ENCODE measurements at places on chromosomes 1 and 21.

GRCh38 chr1:87720561-87720960, 391.9 kb downstream of the LMO4 start:
- DNase-seq: no peak

DNA sequence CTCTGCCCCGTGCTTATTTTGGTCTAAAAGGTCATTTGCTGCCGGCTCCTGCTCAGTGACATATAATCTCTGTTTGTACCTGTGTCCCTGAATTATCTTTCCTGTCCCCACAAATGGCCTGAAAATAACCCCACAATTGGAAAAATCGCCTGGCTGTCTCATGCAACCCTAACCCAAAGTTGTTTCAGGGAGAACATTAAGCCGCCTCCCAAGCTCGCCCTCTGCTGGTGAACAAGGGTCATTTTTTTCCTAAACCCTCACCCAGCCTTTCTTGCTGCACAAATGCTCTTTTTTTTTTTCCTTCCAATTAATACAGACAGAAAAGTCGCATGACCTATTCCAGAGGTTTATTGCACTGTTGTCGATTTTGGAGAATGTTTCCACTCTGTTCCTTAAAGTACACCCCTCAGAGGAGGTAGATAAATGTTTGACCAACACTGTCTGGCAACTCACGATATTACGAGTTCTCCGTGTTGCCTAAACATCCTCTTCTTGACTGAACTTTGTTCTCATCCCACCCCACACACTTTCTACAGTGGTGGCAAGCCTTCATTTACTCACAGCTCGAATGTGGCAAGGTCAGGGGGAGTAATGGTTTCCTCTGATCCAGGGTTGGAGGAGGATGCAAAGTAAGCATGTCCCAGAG, 148.7 kb downstream of the ZZZ3 start:
- DNase-seq: no peak

DNA sequence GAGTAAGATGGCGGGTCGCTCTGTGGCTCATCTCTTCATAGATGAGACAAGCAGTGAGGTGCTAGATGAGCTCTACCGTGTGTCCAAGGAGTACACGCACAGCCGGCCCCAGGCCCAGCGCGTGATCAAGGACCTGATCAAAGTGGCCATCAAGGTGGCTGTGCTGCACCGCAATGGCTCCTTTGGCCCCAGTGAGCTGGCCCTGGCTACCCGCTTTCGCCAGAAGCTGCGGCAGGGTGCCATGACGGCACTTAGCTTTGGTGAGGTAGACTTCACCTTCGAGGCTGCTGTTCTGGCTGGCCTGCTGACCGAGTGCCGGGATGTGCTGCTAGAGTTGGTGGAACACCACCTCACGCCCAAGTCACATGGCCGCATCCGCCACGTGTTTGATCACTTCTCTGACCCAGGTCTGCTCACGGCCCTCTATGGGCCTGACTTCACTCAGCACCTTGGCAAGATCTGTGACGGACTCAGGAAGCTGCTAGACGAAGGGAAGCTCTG, 2.4 kb downstream of the TNFAIP8L2 start:
- DNase-seq: no peak

- DNase-seq: no peak
Observed at GRCh38 chr1:192639607-192640368, 3.8 kb downstream of the RGS13 start.

DNA sequence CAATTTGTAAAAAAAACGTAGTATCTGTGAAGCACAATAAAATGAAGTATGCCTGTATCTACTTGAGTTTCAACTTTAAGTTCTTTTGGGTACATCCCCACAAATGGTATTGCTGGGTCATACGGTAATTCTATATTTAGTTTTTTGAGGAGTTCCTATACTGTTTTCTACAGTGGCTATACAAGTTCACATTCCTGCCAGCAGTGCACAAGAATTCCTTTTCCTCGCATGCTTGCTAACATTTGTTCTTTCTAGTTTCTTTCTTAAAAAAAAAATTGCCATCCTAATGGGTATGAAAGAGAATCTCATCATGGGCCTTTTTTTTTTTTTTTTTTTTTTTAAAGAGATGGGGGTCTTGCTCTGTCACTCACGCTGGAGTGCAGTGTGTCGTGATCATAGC, 41.9 kb downstream of the UCK2 start:
- no peak for DNase-seq

- DNase-seq: peak; percentile 52
Observed at GRCh38 chr1:44327679-44328491, 27.2 kb downstream of the ERI3 start.

- DNase-seq: peak; percentile 80
Observed at GRCh38 chr1:56435434-56436262, 143.7 kb downstream of the PLPP3 start.

DNA sequence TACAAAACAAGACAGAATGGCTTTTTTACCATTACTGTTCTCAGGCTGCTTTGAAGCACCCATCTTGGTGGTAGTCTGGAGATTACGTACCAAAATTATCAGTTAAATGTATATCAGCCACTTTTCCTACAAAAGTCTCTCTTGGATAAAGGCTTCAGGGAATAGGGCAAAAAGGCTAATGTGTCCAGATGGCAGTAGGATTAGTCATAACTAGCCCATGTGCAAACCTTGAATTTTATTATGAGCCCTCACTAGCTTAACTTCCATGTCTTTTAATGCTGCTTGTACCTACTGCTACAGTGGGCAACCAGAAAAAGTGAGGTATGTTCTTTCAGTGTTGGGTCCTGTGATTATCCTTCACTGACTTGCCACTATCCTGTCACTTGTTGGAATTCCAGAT, 51.0 kb downstream of the PLPPR4 start:
- no peak for DNase-seq

DNA sequence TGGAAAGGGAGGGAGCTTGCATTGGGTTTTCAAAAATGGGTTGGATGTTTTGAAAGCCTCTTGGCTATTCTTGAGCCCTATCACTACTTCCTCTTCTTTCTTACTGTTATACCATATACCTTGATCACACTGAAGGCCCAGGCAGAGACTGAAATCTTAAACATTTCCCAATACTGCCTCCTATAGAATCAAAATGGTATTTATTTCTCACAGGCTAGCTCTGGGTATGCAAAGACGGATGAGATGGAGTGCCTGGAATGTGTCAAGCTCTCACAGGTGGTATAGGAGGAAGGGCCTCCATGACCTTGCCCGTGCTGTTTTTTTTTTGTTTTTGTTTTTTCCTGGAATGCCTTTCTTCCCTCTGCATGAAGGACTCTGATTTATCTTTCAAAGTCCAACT, 268.4 kb upstream of the USP24 start:
- DNase-seq: no peak

DNA sequence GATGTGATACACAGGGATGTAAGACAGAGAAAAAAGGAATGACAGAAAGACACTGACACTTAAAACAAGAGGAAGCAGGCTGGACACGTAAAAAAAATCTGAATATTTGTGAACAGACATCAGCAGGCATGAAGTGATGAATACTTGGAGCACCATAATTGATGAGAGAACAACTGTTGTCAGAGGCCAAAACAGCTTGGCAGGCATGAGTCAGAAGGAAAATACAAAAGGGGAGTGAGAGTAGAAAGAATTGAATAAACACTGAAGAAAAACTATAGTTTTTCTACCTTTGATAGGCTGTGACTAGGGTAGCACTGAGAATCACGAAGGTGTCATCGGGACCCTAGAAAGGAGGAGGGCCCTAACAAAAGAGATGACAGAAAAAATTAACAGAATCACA, 21.6 kb upstream of the GUCA2A start:
- no peak for DNase-seq

DNA sequence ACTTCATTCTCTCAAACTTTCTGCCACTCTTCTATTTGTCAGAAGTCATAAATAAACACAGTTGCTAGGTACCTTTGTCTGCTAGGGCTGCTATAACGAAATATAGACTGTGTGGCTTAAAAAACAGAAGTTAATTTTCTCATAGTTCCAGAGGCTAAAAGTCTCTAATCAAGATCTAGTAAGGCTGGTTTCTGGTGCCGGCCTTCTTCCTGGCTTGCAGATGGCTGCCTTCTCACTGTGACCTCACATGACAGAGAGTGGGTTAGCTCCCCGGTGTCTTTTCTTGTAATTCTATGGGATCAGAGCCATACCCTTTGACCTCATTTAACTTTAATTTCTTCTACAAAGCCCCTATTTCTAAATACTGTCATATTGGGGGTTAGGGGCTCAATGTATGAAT, 5.9 kb downstream of the PDC start:
- no peak for DNase-seq

DNA sequence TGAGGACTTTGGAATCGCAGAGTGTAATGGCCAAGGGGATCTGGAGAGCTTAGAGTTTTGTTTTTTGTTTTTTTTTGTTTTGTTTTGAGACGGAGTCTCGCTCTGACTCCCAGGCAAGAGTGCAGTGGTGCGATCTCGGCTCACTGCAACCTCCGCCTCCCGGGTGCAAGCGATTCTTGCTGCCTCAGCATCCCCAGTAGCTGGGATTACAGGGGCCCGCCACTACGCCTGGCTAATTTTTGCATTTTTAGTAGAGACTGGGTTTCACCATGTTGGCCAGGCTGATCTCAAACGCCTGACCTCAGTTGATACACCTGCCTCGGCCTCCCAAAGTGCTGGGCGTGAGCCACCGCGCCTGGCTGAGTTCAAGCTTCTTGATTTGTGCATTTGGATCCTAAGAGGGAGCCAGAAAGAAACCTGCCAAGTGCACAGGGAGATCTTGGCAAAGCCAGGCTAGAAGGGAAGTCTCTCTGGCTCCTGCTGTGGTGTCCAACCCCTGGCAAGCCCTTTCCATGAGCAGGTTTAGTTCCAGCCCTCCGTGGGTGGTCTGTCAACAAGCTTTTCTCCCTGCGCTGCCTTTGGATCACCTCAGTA, 852 bp downstream of the FAAH start:
- DNase-seq: no peak

DNA sequence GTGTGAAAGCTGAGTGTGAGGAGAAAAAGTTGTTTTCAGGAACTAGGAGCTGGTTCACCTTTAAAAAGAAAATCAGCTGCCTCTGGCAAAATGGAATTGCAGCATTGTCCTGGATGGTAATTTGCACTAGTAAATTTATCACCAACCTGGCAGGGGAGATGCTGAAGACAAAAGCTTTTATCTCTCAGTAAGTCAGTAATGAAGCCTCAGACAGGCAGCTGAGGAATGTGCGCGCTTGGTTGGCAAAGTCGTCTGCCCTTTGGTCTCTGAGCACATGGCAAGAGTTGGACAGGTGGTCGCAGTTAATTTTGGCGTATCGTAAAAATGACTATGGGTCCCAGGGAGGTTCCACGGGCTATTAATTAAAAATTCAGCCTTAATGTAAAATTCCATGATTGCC, 131.9 kb downstream of the BACH1 start:
- DNase-seq: no peak

DNA sequence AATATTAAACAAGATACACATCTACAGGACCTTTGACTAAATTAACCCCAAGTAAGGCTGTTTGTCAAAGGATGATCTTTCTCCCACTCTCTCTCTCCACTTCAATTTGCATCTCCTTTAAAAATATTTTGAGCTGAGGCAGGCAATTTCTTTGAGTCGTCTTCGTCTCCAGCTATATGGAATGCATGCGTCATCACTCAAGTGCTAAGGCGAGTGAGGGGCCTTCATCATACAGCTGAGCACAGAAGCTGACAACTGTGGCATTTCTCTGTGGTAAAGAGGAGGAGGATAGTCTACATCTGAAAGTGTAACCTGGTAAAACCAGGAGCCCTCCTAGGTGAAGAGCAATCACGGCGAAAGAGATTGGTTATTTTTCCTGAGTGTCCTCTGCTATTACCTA, 7.6 kb downstream of the EPHX4 start:
- DNase-seq: no peak

DNA sequence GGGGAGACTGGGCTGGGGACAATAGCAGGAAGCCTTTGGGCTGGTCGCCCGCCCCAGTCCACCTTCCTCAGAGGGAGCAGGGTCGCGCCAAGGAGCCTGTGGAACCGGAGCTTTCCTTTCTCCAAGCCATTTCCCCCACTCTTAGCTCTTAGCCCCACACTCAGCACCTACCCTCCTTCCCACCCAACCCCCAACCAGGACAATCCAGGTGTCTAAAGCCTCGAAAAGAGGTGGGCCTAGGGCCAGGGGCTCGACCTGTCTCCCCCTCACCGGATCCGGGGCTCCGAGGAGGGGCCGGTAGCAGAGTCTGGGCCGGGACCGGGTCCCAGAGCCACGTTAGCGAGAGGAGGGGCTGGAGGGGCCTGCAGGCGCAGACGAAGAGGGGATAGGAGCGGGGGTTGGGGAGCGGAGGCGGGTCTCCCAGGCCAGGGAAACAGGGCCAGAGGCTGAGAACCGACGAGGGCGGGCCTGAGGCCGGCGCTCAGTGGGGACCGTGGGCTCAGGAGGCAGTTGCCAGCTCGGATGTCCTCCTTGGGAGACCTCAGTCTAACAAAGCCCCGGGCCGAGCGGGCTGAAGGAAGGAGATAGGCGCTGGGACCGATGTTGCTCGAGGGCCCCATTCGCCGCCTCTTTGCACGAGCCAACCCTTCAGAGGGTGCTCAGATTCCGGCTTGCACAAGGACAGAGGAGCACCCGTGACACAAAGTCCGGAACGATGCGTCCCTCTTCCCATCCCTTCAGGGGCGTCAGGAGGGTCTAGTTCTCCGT, 943 bp downstream of the SEMA6C start:
- no peak for DNase-seq

DNA sequence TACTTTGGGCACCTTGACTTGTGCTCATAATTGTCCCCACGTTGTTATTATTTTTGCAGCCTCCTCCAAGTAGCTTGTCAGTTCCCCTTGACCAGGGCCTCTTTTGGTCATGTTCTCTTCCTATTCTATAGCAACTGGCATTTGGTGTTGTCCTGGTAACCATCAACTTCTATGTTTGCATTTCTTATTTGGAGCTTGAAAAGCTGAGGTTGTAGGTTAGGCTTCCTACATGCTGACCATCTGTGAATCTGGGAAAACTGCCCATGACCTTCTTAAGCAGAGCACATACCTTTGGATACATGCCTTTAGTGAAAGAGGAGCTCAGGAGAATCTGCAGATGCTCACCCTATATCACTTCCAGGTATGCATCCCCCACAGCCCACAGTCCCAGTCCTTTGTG, 160.8 kb downstream of the HHAT start:
- no peak for DNase-seq

GRCh38 chr1:223887747-223888418, 42.1 kb upstream of the TP53BP2 start:
- no peak for DNase-seq

DNA sequence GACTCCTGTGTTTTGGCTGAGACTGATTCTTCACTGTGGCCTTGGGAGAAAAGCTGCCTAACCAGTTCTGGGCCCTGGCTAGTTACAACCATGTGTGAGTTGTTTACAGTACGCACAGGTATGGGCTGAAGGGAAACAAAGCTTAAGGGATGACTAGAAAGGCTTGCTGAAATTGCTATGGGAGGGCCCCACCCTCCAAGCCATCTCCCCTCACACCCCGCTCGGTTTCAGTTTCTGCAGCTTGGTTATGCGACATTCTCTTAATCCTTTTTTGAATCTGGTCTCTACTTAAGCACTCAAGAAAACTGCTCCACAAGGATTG, 43.1 kb downstream of the PBX1 start:
- DNase-seq: no peak
